ENCODE measurements at places on chromosomes 1 and 21.
A peak's percentile ranks its signal among the peaks of the same experiment; 100 is the strongest.

DNA sequence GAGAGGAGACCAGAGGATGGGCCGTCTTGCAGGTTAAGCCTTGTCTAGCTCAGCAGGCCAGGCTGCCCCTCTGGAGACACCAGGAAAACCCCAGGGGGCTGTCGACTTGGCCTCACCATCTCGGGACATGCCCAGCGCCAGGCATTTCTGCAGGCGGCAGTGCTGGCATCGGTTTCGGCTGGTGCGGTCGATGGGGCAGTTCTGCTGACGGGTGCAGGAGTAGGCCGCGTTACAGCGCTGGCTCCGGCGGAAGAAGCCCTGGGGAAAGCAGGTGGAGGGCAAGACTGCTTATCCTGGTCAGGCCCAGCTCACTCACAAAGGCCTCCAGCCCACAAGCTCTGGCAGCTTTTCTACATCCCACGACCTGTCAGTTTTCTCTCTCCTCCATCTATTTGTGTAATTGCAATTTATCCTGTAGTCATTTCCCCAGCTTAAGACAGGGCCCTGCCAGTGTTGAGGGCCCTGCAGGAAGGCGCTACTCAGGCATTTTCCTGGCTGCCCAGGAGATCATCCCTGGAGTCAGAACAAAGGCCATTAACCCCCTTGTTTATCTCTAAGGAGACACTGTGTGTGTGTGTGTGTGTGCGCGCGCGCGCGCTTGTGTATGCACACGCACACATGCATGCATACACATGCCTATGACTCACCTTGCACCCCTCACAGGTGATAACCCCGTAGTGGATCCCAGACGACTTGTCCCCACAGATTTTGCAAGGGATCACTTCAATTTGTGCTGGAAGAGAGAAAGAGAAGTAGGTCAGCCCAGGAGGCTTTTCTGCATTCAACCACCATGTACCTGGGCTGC is 11.5 kb upstream of the LINGO4 start:
- no peak for DNase-seq

- no peak for DNase-seq
Observed at GRCh38 chr1:205172729-205173366, 38.7 kb downstream of the DSTYK start.

- no peak for DNase-seq
Observed at GRCh38 chr1:99993468-99993845, 23.7 kb downstream of the SLC35A3 start.

GRCh38 chr1:9767964-9768668 is 55.6 kb downstream of the CLSTN1 start:
- no peak for DNase-seq

GRCh38 chr1:19715334-19716203 is 50.9 kb downstream of the HTR6 start:
- peak; percentile 81 for DNase-seq

DNA sequence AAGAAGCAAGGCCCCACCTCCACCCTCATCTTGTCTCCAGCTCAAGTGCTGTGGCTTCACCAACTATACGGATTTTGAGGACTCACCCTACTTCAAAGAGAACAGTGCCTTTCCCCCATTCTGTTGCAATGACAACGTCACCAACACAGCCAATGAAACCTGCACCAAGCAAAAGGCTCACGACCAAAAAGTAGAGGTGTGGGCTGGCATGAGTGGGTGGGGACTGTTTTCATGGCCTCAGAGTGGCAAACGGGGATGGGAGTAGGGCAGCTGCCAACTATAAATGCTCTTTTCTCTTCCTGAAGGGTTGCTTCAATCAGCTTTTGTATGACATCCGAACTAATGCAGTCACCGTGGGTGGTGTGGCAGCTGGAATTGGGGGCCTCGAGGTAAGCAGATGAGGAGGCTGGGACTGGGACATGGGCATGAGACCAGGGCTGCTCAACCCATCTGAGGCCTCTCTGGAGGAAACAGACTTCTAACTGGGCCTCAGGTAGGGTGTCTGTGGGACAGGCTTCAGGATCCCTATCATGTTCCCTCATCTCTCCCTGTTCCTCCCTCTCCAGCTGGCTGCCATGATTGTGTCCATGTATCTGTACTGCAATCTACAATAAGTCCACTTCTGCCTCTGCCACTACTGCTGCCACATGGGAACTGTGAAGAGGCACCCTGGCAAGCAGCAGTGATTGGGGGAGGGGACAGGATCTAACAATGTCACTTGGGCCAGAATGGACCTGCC is 8.8 kb upstream of the P3R3URF start:
- DNase-seq = no peak

GRCh38 chr1:202189001-202189790 is 4.4 kb upstream of the LGR6 start:
- peak; percentile 74 for DNase-seq

DNA sequence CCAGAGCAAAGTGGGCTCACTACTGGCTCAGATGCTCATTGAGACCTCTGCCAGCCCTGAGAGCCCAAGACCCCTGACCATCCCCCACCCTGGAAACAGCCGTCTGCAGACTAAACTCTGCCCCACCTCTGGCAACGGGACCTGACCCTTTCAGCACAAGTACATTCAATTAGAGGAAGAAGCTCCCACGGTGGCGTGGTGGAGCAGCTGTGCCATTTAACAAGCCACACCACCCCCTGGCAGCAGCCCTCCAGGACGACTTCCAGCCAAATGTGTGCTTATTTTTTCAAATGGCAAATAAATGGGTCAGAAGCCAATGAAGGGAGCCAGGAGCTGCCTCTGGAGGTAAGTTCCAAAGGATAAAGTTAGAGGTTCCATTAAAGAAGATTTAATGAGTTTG is 226.7 kb downstream of the NPHP4 start:
- DNase-seq = no peak

DNA sequence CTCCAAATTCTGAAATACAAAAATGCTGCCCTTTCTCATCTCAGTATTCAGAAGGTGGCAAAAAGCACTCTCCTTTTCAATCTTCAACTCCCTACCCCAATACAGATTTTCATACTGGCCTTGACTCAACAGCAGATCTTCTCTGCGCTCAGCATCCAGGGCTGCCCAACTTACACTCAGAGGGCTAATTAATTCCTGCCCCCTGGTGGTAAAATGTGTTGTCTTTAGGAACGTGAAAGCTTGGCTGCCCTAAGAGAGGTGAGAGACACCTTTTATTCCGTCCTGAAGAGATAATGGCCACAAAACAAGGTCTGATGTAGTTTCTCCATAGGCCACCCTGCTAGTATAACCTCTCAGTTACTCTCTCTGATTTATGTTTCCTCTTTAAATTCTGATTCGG is 25.0 kb downstream of the KRTAP24-1 start:
- DNase-seq = no peak
